NCI-H2227 treated with DMSO at 0.1 percent for 48 hours (cell line): ENCODE measurements at places on chromosomes 5 and 9.

GRCh38 chr5:54156577-54156976 is 153.8 kb downstream of the ARL15 start:
- no peak for DNase-seq

DNA sequence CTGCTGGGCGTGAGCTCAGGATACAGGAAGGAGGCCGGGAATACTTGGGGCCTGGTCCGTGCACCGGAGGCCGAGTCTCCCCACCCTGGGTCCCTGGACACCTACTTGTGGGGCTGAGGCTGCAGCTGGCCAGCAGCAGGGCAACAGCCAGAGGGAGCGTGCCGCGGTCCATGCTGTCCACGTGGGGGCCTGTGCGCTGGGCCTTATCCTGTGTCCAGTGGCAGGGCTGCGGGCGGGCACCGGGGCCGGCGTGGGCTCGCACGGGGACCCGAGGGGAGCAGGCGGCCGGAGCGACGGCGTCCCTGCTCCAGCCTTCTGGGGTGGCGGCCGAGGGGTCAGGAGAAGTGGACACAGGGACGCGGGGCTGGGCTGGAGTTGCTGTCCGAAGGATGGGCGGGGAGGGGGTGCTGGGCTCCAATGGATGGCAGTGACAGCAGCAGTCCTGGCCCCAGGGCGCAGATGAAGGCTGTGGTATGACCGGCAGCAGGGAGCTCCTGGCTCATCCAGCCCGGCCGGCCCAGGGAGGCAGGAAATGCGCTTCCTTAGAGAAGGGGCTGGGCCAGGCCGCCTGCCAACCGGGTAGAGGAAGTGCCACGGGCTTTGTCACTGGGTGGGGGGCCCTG is at the start of gene ENG:
Gene ENG (minus strand): TSS at position 475 of the 623 bp plus-strand sequence. CDS start 303 bp downstream, at position 172.
- no peak for DNase-seq

DNA sequence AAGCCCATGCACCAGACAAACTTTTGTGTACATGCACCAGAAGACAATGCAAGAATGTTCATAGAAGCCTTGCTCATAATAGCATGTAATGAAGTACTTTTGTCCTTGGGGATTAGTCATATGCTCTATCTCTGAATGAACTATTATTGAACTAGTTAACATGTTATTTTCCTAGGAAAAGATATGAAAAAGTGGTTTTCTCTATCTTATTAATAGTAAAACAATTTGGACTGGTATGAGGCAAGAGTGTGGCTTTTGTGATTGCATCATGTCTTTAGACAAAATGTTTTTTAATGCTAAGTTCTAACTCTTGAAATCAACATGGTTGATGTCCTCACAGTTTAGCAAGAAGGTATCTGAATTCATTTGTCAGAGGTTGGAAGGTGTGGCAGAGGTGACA is 55.7 kb upstream of the SPDL1 start:
- no peak for DNase-seq

DNA sequence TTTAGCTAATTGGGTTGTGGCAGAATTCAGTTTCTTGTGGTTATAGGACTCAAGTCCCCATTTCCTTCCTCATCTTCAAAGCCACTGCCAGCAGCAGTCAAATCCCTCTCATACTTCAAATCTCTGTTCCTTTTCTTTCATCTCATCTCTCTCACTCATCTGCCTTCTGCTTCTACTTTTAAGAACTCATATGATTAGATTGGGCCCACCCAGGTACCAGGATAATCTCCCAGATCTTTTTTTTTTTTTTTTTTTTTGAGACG is 8.0 kb upstream of the REEP5 start:
- no peak for DNase-seq

- no peak for DNase-seq
Measured at GRCh38 chr9:131448818-131449217, 53.9 kb upstream of the POMT1 start.

- no peak for DNase-seq
Measured at GRCh38 chr9:7105095-7105494, 347.3 kb downstream of the KDM4C start.

GRCh38 chr5:178111925-178112324 is 1.4 kb upstream of the N4BP3 start:
- DNase-seq: no peak

- no peak for DNase-seq
Measured at GRCh38 chr5:124692324-124692723, 54.1 kb downstream of the ZNF608 start.

- DNase-seq: no peak
Measured at GRCh38 chr5:89277816-89278215, 394.8 kb upstream of the MEF2C start.

- DNase-seq: no peak
Measured at GRCh38 chr5:81241001-81241400, 7.9 kb downstream of the CKMT2 start.

GRCh38 chr5:171750311-171750788 is 35.3 kb upstream of the SMIM23 start:
- DNase-seq: no peak

GRCh38 chr5:86981898-86982297 is 285.8 kb upstream of the RASA1 start:
- DNase-seq: no peak

DNA sequence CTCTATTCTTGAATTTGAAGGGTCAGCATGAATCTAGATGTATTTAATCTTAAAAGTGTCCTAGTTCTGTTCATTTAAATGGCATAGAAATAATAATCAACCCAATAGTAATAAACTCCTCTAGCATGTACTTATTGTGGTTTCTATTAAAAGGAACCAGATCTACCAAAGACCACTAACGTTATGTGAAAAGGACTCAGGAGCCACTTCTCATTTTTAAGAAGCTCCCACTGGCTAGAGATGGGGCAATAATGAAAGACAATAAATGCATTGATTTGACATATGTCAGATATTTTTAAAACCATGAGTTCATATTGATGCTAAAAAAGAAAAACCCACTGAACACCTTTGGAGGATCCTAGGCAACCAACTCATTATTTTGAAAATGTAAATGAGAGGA is 191.9 kb downstream of the ATP10B start:
- no peak for DNase-seq

DNA sequence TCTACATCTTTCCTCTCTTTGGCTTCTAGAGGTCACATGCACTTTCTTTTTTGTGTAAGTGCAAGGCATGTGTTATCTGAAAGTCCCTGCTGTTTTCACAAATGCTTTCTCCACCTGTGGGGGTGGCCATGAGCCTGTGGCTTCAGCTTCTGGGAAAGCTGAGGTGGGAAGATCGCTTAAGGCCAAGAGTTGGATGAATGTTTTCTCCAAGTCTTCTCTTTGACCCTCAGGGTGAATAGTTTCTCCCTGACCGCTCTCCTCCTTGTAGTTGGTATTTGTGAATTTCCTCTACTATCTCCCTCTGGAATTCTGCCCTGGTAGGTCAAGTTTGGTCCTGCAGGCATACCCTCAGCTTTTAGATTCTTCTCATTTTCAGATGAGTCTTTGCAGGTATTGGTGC is 74.2 kb downstream of the UGCG start:
- DNase-seq: no peak

GRCh38 chr5:178380086-178380485 is 147.5 kb upstream of the PHYKPL start:
- DNase-seq: no peak

DNA sequence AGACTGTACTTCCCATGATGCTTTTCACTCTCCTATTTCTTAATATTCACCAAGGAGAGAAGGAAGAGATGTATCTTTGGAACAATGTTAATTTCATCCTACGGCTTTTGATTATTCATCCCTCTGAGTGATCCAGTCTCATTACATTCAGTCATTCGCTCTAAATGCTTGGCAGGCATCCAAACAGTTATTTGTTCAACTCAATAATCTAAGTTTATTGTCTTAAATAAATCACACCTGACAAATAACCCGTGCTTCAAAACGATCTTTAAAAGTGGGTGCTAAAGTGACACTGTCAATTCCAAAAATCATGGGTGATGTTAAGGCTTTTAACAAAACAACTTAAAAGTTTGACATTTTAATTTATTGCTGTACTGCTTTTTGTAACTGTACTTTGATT is 233.1 kb downstream of the RASEF start:
- DNase-seq: no peak

DNA sequence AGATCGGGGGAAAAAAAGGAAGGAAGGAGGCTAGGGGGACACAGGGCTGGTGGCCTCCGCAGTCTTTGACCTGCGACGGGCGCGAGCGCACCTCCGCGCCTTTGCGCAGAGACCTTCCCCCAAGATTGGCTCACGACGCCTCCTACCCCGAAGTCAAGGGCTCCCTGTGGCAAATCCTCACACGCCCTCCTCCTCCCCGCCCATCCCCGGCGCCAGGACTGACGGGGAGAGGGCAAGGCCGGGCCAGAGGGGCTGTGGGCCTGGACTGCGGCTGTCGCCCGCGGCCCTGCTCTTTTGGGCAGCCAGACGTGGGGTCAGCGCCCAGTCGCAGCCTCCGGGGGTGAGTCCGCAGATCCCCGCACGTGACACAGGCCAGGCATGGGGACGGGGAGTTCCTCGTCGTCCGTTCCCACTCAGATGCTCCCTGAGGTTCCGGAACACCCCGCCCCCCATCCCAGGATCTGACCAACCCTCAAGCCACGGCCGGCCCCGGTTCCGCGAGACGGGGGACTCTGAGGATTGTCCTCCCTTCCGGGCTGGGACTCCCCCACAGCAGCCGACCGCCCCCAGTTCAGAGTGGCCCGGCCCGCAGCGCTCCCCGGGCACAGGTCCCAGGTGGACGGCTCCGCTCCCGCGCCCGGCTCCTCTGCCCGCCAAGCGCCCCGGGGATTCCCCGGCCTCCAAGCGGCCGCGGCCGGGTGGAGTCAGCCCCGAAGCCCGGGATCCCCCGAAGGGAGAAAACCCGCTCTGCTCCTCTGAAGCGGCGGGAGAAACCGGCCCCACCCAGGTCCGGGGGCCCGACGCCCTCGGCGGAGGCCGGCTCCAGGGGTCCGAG is 543 bp upstream of the ANKRD33B start:
- no peak for DNase-seq

- DNase-seq: no peak
Measured at GRCh38 chr9:68998812-68999211, 15.1 kb downstream of the PRKACG start.

DNA sequence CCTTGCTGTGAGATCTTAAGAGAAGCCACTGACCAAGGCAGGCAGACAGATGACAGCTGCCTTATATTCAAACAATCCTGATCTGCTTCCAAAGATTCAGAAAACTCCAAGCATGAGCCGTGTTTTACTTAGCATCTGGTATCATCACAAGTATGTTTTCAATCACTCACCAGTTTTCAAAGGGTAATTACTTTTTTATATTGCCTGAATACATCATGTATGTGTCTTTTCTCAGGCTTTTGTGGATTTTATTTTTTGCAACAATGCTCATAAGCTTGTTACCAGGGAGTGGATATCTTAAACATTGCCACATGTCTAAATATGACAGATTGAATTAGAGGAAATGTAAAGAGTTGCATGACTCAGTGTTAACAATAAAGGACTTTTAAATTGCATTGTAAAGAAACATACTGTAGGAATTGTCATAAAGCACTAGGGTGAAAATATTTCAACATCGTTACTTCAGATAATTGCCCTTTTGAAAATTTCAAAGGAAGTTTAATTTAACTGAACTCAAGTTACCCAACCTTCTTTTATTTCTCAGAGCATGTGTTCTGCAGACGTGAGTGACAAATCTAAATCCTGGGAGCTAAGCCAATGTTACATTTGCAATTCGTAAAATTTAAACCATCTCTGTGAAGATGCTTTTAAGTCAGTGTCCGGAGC is 326.1 kb downstream of the PLK2 start:
- DNase-seq: no peak

DNA sequence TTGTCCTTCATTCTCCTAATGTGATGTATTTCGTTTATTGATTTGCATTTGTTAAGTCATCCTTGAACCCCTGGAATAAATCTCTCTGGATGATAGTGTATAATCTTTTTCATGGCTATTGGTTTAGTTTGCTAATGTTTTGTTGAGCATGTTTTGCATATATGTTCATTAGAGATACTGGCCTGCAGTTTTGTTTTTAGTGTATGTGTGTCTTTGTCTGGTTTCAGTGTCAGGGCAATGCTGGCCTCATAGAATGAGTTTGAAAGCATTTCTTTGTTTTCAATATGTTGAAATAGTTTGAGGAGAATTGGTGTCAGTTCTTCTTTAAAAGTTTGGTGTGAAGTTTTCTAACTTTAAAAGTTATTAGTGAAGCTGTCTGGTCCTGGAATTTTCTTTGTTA is 149.6 kb upstream of the ATP10B start:
- no peak for DNase-seq

- DNase-seq: no peak
Measured at GRCh38 chr5:170573114-170573513, 69.3 kb downstream of the KCNIP1 start.

DNA sequence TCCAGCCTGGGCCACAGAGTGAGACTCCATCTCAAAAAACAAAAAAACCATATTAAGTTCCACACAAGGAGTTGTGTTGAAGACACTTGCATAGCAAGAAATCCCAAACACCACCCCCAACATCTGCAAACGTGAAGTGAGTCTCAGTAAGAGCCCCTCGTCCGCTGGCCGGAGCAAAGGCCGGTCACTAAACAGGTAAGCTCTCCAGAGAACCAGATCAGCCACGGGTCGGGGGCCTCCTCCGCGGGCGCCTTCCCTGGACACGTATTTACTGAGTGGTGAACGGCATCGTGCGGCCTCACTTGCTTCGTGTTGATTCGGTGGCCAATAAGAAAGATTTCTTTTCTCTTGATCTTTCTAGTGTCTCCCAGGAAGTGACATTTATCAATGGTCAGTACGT is 93.6 kb downstream of the MRPL36 start:
- no peak for DNase-seq

DNA sequence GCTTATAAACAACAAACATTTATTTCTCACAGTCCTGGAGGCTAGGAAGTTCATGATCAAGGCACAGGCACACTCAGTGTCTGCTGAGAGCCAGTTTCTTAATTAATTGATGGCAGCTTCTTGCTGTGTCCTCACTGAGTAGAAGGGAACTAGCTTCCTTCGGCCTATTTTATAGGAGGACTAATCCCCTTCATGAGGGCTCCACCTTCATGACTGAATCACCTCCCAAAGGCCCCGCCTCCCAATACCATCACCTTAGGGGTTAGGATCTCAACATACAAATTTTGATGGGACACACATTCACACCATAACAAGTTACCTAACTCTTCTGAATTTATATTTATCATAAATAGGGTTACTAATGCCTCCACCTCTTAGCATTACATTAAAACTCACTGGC is 129.8 kb downstream of the GNAQ start:
- DNase-seq: no peak

DNA sequence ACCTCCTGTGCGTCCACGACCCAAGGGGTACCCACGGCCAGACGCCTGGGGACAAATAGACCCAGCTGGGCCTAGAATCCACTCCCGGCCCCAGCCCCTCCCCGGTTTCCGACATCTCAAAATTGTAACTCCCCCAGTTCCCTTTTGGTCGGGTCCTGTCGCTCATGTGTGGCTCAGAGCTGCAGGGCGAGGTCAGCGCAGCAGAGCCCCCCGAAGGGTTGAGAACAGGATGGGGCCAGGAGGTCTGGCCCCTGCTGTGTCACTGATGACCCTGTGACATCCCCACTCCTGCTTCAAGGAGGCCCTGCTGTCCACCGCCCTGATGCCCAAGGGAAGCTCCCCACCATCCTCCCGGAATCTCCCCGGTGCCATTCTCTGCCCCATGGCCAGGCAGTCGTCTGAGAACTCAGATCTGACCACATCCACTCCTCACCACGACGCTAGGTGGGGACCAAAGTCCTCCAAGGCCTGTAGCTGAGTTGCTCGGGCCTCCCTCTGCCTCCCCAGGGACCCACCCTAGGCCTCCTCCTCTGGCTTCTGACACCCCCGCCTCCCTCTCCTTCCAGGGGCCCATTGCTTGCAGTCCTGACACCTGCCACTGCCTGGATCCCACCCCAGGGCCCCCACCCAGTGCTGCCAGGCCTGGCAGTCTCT is 3.9 kb downstream of the SLC9A3 start:
- DNase-seq: no peak
